ENCODE measurements at places on chromosomes 13 and 19. TPM values are rescaled to one million over a fixed set of nuclear protein-coding genes. Genes with fewer than 3 reads are reported as not detected.

Gene ZNF285
- 4.3 TPM for total RNA-seq

Gene SULT2B1
- not detected for total RNA-seq

Gene ZNF562
- 5.1 TPM for total RNA-seq

Gene PCDH9
- 4.9 TPM for total RNA-seq

Gene FUZ
- total RNA-seq: 25.5 TPM

Gene IL11
- total RNA-seq: not detected

Gene KLK2
- not detected for total RNA-seq

Gene NKPD1
- 0.08 TPM for total RNA-seq

Gene CLDND2
- total RNA-seq: 0.85 TPM

Gene CEACAM8
- 0.25 TPM for total RNA-seq

Gene DHX34
- 9.7 TPM for total RNA-seq

Gene CEACAM6
- total RNA-seq: not detected

Gene KCTD4
- not detected for total RNA-seq

Gene ANKLE1
- 0.13 TPM for total RNA-seq

Gene GRK1
- not detected for total RNA-seq

Gene ALOX5AP
- total RNA-seq: 3.8 TPM

Gene PTPRH
- total RNA-seq: not detected

Gene LPAR2
- total RNA-seq: 0.42 TPM

Gene MPHOSPH8
- total RNA-seq: 14.5 TPM

Gene ZNF700
- total RNA-seq: 3.2 TPM

Gene DAND5
- total RNA-seq: 0.26 TPM

Gene DPF1
- not detected for total RNA-seq

Gene RNF17
- not detected for total RNA-seq

Gene FCAR
- total RNA-seq: 1.0 TPM

Gene MTIF3
- total RNA-seq: 68.8 TPM

Gene KMT5C
- 3.9 TPM for total RNA-seq

Gene RASAL3
- total RNA-seq: 1.3 TPM

Gene ZNF836
- 6.4 TPM for total RNA-seq

Gene LGALS7B
- total RNA-seq: not detected

Gene GAS6
- 65.5 TPM for total RNA-seq

Gene FFAR1
- total RNA-seq: not detected

Gene EFNB2
- total RNA-seq: 10.0 TPM

Gene AKAP11
- total RNA-seq: 15.4 TPM

Gene PTGIR
- 2.3 TPM for total RNA-seq

Gene MADCAM1
- total RNA-seq: 0.30 TPM

Gene HPN
- 4.3 TPM for total RNA-seq

Gene CNFN
- total RNA-seq: not detected

Gene YJEFN3
- 1.6 TPM for total RNA-seq

Gene ADAT3
- total RNA-seq: 1.6 TPM

Gene PRR36
- total RNA-seq: not detected

Gene PSG11
- not detected for total RNA-seq

Gene WDFY2
- 1.7 TPM for total RNA-seq

Gene SIGLEC8
- 0.13 TPM for total RNA-seq

Gene CPB2
- not detected for total RNA-seq

Gene SIGLEC12
- 0.13 TPM for total RNA-seq

Gene MARCHF2
- total RNA-seq: 47.7 TPM

Gene C19orf44
- total RNA-seq: 5.6 TPM

Gene NLRP11
- total RNA-seq: not detected

Gene CC2D1A
- total RNA-seq: 21.1 TPM

Gene NR1H2
- total RNA-seq: 118 TPM

Gene COX7A1
- 1,598 TPM for total RNA-seq

Gene SIAH3
- total RNA-seq: 0.02 TPM

Gene ZBTB32
- total RNA-seq: not detected

Gene ZNF554
- total RNA-seq: 5.0 TPM

Gene PARP4
- 4.9 TPM for total RNA-seq
